ENCODE measurements at places on chromosomes 2 and 18. TPM values are rescaled to one million over a fixed set of nuclear protein-coding genes. Genes with fewer than 3 reads are reported as not detected.

Gene ADD2
- 195 TPM for total RNA-seq

Gene PFN4
- total RNA-seq = not detected

Gene PLCL1
- 46.7 TPM for total RNA-seq

Gene ALPI
- not detected for total RNA-seq

DNA sequence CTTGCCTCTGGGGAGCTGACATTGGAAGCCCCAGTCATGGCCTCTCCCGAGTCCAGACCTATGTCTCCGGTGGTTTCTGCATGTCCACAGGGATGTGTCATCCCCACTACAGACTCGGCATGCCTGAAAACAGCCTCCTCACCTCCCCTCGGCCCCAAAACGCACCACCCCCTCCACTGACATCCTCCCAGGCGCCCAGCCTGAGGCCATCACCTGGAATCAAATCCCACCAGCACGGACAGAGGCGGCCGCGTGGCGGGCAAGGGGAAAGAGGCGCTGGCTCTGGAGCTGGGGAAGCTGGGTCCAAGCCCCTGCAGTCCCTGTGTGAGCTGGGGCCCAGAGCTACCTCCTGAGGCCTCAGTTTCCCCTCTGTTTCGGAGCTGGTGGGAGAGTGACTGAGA, 69.9 kb upstream of the SMAD7 start:
- DNase-seq = no peak

DNA sequence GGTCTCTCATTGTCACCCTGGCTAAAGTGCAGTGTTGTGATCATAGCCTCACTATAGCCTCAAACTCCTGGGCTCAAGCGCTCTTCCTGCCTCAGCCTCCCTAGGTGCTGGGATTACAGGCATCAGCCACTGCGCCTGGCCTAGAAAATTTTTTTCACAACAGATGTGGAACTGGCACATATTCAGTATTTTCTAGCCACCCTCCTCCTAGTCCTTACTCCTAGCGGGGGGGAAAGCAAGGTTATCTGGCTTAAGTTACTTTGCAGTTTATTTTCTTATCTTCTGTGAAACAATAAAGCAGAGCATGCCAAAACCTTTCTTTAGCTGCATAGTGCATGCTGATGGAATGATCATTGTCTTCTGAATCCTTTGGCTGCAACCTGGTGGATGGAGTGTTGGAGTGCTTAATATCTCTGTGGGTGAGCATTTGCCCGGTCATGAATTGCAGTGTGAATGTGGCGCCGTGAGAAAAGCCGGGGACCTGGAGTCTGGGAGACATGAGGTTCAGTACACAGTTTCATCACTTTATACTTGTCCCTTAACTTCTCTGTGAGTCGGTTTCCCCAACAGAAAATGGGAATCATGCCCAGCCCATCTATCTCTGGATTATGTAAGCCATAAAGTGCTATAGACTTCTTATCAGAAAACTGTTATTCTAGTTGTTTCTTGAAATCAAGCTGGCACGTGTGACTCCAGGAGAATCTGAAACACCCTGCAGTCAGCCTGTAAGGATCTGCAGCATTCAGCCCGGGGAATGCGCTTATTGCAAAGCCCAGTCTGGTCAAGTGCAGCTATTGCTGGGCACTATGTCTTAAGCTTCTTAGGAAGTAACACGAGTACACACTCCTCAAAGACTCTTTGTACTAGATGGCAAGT, 38.2 kb upstream of the MAP3K20 start:
- DNase-seq = no peak

Measured in dorsolateral prefrontal cortex (tissue), 122 donors.